ENCODE measurements at places on chromosomes 5 and 9. TPM values are rescaled to one million over a fixed set of nuclear protein-coding genes. Genes with fewer than 3 reads are reported as not detected.

SLC6A19 gene
- not detected for total RNA-seq

DNA sequence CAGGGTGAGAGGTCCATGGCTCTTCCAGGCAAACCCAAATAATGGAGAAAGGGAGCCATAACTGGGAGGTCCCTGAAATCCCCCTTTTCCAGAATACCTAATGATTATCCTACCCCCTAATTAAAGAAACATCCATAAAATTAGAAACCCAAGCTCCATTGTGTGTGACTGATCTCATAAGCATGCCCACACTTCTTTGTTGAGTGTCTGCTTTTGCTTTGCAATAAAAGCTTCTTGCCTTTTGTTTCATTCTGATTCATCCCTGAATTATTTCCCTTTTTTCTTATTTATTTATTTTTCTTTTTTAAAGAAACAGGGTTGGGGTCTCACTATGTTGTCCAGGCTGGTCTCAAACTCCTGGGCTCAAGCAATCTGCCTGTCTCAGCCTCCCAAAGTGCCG, 33.1 kb downstream of the BTF3 start:
- DNase-seq: no peak

- peak; percentile 78 for DNase-seq
Observed at GRCh38 chr5:178668579-178668978, 41.7 kb upstream of the CLK4 start.

- no peak for DNase-seq
Observed at GRCh38 chr9:115717711-115718173, 435.8 kb upstream of the PAPPA start.

GRCh38 chr5:139391570-139392323, 2.0 kb upstream of the MZB1 start:
- DNase-seq: peak; percentile 92

DNA sequence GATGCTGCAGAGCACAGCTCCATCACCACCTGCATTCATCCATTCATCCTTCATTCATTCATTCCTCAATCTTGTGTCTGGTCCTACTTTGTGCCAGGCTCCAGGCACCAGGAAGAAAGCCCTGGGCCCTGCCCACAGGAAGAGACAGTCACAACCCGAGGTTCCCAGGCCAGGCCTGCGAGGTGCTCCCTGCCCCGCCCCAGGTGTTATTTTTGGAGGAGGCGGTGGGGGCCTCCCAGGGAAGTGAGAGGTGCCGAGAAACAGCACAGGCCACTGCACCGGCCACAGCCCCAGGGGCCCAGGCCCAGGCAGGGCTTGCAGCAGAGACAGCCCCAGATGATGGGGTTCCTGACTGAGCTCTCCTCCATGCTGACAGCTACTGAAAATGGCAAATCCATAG, 33.4 kb downstream of the VAV2 start:
- no peak for DNase-seq

DNA sequence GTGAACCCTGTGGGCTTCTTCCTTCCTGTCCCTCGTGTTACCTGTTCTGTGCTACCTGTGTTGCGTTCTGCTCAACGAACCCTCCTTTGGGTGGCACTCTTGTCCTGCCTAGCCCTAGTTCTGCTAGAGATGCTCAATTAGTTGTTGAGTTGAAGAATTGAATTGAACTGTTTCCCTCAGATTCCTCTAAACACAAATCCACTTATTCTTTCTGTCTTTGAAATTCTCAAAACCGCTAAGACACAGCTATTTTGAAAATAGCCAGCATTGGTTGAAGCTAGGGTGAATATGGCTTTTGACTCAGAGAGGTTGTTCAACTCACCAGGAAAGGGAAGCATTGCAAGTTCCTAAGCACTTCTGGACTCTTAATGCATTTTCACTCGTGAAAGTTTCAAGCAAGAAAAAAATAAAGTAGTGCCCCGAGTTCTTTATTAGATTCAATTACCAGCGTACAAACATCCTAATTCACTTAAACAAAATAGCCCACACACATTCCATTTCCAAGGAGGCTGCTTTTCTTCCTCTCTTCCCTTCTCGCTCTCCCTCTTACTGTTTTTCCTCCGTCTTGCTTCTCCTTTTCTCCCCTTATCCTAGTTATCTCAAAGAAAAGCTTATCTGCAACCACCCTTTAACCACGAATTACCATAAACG, 642 bp upstream of the ITGA1 start:
- no peak for DNase-seq

GRCh38 chr5:157506981-157507780, 47.2 kb downstream of the NIPAL4 start:
- DNase-seq: peak; percentile 65

- DNase-seq: no peak
Observed at GRCh38 chr5:10421896-10422691, 19.6 kb upstream of the ROPN1L start.

TRIO gene
- total RNA-seq: 271 TPM

TMEM232 gene
- not detected for total RNA-seq

GRCh38 chr9:137237759-137238726, 3.0 kb upstream of the TUBB4B start:
- DNase-seq: peak; percentile 46

ORM2 gene
- not detected for total RNA-seq

SPTLC1 gene
- 63.3 TPM for total RNA-seq

- DNase-seq: peak; percentile 96
Observed at GRCh38 chr9:121286973-121287741, 19.2 kb downstream of the GSN start.

MOB3B gene
- 2.6 TPM for total RNA-seq

CTXN3 gene
- total RNA-seq: not detected

FBP2 gene
- total RNA-seq: not detected

GRXCR2 gene
- not detected for total RNA-seq

- DNase-seq: peak; percentile 18
Observed at GRCh38 chr5:40594811-40595210, 84.9 kb upstream of the PTGER4 start.

LCN9 gene
- not detected for total RNA-seq

DNA sequence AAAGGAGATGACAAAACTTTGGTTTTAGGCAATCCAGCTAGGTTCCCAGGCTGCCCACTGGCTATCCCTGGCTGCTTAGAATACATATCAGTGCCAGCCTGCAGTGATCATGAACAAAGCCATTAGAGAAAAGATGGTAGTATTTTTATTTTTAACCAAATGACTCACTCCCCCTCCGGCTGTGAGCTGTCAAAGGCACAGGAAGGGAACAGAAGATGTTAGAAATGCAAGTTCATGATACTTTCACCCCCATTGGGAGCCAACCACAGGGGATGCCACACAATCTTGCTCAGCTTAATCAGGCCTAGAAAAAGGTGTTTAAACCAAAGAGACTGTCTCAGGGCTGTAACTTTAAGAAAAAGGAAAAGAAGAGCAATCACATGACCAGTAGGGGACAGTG, 70.3 kb upstream of the ASTN2 start:
- DNase-seq: no peak

PCDHGC3 gene
- total RNA-seq: 0.35 TPM

GRCh38 chr9:8429157-8429556, 629.6 kb upstream of the DMAC1 start:
- DNase-seq: no peak

RFESD gene
- 0.36 TPM for total RNA-seq

ARAP3 gene
- total RNA-seq: 14.2 TPM

DNA sequence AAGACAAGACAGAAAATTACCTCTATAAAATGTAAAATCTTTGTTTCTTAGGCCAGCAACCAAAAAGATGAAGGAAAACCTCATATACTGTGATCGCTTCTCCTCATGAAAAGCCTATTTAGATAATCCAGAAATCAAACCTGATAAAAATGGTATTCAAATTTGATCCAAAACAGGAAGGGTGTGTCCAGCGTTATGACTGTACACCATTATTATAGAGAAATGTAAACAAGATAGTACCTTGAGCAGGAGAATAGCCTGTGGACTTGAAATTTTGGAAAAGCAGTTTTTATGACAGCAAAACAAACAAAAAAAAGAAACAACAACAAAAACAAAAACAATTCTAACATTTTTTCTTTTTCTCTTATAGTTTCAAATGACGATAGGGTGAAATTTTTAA, 1382.8 kb upstream of the CDH9 start:
- peak; percentile 37 for DNase-seq

FBP1 gene
- 40.4 TPM for total RNA-seq

DNA sequence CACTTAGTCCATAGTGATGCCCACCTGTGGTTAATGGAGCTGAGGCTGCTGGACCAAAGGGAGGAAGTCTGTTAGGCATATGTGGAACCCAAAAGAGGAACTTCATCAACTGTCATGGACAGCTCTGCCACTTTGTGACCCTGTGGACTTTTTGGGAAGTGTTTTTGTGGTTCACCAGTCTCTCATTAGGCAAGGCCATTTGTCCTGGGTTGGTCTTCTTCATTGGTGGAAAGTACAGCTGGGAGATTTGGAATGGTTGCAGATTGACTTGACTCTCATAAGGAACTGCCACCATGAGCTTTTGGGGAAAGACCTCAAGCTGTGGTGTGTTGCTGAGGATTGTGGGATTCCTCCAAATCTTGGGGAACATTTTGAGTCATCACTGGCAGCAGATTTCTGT, 31.9 kb upstream of the IL12B start:
- DNase-seq: no peak

DNA sequence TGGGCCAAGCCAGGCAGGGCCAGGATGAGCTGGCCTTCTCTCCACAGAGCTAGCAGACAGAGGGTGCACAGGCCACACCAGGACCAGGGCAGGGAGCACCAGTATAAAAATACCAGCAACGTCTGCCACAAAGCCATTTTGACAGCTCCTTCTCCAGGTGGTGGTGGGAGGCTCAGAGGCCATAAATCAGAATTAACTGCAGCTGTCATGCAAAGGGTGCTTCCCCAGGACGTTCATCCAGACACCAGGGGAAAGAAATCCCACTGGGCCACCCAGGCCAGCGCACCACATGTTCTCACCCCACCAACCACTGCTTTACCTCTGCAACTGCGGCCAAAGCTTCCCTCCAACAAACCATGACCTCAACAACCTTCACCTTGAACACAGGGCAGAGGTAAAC, 403.7 kb upstream of the TRPC7 start:
- DNase-seq: no peak

- no peak for DNase-seq
Observed at GRCh38 chr5:132953710-132954109, 9.7 kb downstream of the AFF4 start.

EXOSC3 gene
- total RNA-seq: 125 TPM

PCDHGA8 gene
- total RNA-seq: 0.23 TPM

POU5F2 gene
- 0.66 TPM for total RNA-seq

DNA sequence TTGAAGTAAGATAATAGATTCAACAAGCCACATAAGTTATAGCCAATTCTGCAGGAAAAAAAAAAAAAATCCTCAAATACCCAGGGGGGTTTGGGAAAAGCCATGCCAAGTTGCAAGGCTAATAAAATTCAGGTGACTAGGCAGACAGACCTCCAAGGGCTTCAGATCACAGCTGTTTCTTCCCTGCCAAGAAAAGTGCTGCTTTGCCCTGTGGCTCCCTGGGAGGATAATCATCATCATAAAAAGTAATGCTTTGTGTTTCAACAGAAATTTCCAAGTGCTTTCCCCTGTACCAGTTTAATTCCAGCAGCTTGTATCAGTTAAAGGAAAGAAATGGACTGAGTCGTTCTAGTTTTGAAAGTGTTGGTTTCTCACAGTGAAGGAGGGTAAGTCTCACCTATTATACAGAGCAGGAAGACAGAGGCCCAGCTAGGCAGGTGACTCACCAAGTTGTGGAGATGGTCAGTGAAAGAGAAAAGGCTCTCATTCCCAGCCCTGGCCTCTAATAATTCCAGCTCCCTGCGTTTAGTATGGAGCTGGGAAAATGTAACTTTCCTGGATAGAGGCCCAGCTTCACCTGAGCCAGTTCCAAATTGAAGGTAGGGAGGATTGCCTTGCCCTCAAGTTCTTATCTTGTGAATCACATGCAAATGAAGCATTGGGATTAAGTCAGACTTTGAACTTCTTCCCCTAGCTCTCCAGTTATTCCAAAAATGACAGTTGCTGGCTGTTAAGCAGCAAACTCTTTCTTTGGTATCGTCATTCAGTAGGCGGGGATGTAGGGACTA, 263.4 kb downstream of the GRIA1 start:
- DNase-seq: peak; percentile 15

DNA sequence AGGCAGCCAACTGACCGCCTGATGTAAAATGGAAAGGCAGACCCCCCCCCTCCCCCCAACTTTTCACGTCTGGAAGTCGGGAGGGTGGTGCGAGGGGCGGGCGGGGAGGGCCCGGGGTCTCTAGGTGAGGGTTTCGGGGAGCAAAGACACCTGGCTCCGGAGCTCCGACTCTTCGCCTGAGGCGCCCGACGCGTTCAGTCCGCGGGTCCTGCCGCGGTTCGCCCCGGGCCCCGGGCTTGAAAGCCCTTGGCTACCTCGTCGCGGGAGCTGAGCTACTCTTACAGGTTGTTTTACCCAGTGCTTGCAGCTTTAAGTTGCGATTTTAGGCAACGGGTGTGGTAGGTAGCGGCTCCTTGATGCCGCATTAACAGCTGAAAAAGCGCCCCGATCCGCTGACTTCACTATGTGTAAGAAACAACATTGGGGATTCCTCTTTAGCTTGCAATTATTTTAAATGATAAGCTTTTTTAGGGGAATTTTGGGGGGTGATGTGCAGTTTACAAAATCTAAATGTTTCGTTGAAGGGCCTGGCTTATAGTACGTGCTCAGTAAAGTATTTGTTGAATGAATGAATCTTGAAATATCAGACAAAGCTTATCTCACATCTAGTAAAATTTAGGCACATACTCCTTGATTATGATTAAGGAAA, 722 bp downstream of the CDC42SE2 start:
- peak; percentile 24 for DNase-seq

CLINT1 gene
- total RNA-seq: 131 TPM

DNA sequence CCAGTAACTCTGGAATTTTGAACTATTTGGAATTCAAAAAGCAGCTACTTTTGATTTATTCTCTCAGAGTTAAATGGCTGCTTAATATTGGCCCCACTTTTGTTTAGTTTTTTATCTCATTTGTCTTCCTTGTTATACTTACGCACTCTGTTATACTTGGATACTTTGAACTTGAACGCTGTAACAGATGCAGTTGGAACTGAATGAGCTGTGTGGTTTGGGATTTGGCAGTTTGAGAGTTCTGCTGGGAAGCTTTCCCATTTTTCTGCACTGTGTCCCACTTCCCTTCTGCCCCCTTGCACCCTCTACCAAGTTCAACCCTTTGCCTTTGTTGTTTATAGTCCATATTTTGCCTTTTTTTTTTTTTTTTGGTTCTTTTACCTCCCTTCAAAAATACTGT, 3.8 kb downstream of the RHOBTB3 start:
- no peak for DNase-seq

FCN2 gene
- not detected for total RNA-seq

PCDHB15 gene
- total RNA-seq: not detected

DNA sequence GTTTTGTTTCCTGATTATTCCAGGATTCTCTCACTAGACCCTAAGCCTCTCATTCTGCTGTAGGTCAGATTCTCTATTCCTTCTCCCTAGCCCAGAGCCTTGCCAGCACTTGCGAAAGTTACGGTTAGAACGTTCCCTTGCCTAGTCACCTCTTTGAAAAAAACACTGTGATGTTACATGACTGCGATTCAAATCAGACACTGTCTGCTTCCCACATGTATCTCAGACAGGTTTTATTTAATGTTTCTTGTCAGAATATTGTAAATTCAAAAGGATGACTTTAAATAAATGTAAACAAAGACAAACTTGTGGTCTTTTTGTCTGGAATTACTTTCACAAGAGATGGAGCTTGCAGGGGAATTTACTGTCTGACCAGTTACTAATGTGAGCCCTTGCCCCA, 116.5 kb upstream of the OTULINL start:
- no peak for DNase-seq

- DNase-seq: no peak
Observed at GRCh38 chr5:14197056-14197455, 53.9 kb downstream of the TRIO start.

- no peak for DNase-seq
Observed at GRCh38 chr5:14172149-14172795, 29.1 kb downstream of the TRIO start.

Measured in PC-3 (cell line).